ENCODE measurements at places on chromosomes 3 and 15. TPM values are rescaled to one million over a fixed set of nuclear protein-coding genes. Genes with fewer than 3 reads are reported as not detected.

The C15orf39 gene
- 2.3 TPM for total RNA-seq

The GREM1 gene
- total RNA-seq: 84.7 TPM

The SLC12A1 gene
- under 0.01 TPM for total RNA-seq

The CASR gene
- total RNA-seq: not detected

The CFAP91 gene
- 0.85 TPM for total RNA-seq

The GNB4 gene
- 104 TPM for total RNA-seq
